ENCODE measurements at places on chromosomes 13 and 19.

- no peak for DNase-seq
These were observed 360.0 kb upstream of the SLITRK5 start for GRCh38 chr13:87311165-87311564.

DNA sequence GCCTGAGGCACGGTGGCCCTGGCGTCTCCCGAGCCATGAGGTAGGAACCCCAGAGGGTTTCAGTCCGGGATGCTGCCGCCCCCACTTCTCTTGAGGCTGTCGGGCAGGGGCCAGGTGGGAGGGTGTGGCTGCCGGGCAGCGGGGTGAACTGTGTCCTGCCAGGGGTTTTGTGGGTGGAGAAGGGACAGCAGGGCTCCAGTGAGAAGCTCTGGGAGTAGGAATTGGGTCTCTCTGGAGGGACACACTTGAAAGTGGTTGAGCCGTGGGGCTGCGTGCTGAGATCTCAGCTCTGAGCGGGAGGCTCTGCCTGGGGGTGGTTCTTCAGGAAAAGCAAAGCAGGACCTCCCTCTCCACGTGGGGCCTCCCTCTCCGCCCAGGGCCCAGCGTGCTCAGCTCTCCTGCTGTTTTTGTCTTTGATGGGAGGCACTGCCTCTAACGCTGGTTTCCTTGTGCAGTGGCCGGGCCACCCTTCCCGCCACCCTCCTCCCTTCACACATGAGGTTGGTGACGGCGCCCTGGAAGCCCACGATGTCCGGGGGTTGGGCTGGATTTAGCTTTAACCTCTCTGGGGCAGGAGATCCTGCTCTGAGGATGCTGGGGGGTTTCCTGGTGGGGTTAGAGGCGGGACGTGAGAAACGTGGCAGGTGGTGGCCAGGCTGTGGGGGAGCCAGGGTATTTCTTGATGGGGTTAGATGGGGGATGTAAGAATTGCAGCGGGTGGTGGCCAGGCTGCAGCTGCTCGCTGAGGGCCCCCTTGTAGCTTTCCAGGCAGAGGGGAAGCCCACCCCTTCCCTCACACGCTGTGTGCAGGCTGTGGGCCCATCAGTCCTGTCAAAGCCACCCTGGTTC lies 15.3 kb upstream of the ZNF554 start:
- no peak for DNase-seq

DNA sequence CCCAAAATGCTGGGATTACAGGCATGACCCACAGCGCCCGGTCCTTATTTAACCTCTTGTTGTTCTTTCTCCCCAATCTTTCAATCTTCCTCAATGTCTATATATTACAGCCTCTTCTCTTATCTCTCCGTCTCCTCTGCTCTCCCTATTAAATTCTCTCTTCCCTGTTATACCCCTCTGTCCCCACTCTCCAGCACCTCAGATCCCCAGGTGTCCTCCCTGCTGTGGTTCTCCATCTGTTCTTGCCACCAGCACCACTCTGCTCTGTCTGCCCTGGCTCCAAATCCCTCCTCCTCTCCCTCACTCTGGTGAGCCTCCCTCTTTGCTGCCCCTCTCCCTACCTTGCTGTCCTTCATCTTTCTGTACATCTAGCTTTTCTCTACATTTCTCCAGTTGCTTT lies 1.1 kb downstream of the ZNF600 start:
- no peak for DNase-seq

GRCh38 chr13:78764665-78765064 lies 105.7 kb upstream of the OBI1 start:
- DNase-seq, result no peak

- DNase-seq, result no peak
These were observed 370.2 kb downstream of the KCTD12 start for GRCh38 chr13:76516013-76516412.

- no peak for DNase-seq
These were observed 125.2 kb downstream of the LACC1 start for GRCh38 chr13:44004878-44005277.

DNA sequence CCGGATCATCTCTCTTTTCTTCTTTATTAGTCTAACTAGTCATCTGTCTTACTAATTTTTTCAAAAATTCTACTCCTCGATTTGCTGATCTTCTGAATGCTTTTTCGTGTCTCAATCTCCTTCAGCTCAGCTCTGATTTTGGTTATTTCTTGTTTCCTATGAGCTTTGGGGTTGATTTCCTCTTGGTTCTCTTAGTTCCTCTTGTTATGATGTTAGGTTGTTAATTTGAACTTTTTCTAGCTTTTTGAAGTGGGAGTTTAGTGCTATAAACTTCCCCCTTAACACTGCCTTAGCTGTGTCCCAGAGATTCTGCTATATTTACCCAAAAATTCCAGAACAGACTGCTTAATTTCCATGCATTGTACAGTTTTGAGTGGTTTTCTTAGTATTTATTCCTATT lies 3.4 kb downstream of the FCAR start:
- no peak for DNase-seq

DNA sequence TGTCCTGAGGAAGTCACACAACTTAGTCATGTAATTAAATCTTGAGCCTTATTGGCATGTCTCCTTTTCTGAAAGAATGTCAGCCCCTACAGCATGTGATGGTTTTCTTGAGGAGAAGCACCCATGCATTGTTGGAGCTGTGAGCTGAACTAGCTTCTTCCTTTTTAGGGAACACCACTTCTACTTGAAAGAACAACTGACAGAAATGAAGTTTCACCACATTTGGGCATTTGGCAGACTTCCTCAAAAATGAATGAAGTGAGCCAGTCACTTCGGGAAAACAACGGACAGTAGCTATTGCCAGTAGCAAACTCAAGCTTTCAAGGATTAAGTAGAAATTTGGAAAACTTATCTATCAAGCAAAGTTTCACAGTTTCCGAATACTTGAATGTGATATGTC lies 1351.3 kb downstream of the EFNB2 start:
- no peak for DNase-seq

- no peak for DNase-seq
These were observed 11.5 kb upstream of the OXGR1 start for GRCh38 chr13:97005625-97006262.

GRCh38 chr13:86907156-86907555 lies 764.0 kb upstream of the SLITRK5 start:
- no peak for DNase-seq

DNA sequence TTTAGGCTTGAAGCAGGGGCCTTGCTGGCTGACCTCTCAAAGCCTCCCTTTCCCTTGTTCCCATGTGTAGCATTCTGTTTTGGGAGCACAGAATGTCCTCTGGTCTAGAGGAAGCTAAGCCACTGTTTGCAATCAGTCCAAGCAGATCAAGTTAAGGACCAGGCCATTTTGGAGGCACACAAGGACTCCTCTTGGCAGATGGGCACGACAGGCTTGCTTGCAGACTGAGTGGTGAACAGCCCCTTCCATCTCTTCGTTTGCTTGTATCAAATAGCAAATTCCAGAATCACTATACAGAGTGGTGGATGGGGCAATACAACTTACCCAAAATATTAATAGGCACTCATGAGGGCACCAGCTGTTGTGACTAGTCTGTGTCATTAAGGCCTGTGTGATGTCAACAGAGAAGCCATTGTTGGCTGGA lies 215.5 kb upstream of the SERP2 start:
- DNase-seq, result no peak

DNA sequence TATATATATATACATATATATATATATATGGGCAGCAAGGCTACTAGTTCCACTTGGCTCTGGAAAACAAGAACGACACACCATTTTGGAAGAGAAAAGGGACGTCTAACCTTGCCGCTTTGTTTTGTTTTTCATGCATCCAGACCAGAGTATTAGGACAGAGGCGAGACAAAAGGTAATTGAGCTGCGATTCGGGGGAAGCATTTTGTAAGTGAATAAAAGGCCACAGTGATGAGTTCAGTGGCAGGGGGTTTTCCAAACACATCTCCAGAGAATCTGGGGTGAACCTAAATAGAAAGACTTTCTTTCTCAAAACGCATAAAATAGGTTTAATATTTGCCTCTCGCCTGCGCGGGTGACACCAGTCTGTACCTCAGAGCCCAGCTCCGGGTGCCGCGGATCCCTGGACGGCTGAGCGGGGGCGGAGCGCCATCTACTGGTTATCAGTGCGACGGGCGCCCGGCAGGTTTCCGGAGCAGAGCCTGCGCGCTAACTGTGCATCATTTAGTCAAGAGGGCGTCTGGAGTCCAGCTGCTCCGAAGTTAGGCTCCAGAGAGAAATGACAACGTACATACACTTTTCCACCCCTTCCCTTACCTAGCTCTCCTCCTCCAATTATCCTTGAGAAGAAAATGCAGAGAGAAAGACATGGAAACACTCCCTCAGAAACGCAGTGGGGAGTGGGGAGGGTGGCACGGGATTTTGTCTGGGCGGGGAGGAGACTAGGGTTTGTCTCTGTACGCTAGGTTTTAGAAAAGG lies 262.3 kb downstream of the TBC1D4 start:
- DNase-seq, result peak; percentile 80

Data from hippocampal formation (tissue), 2 donors.